Stimulated activated CD8-positive, alpha-beta memory T cell treated with anti-CD3 and anti-CD28 coated beads, Interleukin-2, amount 100 ng/mL, for 48 hours (primary cell): ENCODE measurements at places on chromosomes 4 and X.

DNA sequence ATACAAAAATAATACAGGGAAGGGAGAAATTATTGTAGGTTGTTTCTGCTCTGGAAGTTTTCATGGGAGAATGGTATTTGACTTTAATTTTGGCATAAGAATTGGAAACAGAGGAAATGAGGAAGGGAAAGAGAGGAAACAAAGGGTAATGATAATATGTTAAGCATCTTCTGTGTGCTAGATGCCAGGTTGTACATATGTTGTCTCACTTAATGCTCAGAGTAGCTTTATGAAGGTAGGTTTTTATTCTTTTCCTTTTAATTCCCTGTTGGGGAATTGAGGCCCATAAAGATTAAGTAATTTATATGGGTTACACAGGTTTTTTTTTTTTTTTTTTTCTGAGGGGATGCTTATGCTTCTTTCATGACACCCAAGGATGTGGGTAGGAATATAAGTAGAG, 19.2 kb downstream of the BLTP1 start:
- DNase-seq, result no peak

DNA sequence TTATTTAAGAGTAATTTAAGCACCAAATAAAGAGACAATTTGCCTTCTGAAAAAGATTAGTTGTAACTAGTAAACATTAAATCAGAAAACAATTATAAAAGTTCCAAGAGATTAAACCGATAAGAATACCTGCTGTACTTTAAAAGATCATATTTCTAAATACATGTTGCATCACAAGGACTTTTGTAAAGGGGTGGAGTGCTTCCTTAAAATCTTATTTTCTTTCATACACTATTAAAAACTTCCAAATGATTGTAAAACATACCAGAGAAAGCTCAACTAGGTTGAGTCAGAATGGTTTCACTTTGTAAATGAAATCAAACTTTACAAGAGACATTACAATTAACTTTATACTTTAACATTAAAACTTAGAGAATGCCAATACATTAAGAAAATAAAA, 41.8 kb downstream of the ACSL4 start:
- no peak for DNase-seq

- no peak for DNase-seq
These were observed 32.1 kb upstream of the RAPGEF2 start for GRCh38 chr4:159070742-159071141.

- no peak for DNase-seq
These were observed 1222.0 kb upstream of the PRKX start for GRCh38 chrX:4935401-4935800.

DNA sequence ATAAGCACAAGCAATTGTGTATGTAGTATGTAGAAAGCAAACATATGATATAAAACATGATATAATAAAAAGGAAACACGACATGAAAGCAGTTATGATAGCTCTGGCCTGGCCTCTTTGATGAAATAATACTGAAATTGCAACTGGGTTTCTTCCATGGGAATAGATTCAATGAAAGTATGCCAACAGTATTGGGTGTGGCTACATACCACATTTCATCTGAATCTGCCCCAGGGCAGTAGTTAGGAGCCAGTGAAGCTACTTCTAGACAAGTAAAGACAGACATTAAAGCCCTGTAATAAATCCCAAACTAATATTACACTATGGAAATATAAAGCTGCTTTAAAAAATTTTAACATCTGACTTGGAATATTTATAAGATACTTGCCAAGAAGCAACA, 207.3 kb downstream of the FBXW7 start:
- no peak for DNase-seq

DNA sequence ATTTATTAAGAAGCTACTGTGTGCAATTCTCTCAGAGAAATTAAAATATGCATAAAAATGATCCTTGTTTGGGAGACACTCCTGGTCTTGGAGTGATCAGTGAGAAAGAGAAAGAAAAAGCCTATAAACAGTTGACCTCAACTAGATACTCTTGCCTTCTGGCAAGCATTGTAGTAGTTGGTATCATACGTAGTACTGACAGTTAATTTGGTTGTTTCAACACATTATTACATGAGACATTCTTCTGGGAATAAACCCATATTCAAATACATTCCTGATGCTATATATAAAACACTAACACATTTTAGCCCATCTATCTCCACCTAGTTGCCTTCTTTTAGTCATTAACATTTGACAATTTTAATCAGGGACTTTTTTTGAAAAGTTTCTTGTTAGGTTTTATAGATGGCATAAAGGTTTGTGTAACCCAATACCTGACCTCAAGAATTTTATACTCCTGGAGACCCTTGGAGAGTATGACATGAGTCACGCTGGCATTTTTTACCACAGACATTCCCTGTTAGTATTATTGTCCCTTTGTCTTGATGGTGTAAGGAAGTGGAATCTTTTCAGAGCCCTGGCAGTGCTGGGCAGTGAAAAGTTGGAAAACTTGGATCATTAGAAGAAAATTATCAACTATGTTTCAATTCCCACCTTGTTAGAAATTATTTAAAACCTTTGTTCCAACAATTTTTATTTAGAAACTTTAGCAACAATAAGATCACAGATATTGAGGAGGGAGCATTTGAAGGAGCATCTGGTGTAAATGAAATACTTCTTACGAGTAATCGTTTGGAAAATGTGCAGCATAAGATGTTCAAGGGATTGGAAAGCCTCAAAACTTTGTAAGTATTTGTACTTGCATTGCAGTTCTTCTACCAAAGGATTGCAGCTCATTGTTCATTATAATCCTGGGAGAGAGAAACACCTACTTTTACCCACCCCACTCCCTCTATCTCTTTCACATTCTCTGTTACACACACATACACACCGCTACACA, 167.1 kb upstream of the PACRGL start:
- DNase-seq, result no peak

- no peak for DNase-seq
These were observed 28.3 kb downstream of the TXLNG start for GRCh38 chrX:16814597-16814996.

GRCh38 chrX:103554687-103555424, 30.5 kb upstream of the TCEAL4 start:
- DNase-seq, result peak; percentile 35

GRCh38 chr4:148776941-148777340, 334.7 kb upstream of the NR3C2 start:
- no peak for DNase-seq

- DNase-seq, result no peak
These were observed 8.1 kb downstream of the ACSL1 start for GRCh38 chr4:184817494-184818215.

- no peak for DNase-seq
These were observed 69.8 kb downstream of the TMEM131L start for GRCh38 chr4:153535772-153536513.

DNA sequence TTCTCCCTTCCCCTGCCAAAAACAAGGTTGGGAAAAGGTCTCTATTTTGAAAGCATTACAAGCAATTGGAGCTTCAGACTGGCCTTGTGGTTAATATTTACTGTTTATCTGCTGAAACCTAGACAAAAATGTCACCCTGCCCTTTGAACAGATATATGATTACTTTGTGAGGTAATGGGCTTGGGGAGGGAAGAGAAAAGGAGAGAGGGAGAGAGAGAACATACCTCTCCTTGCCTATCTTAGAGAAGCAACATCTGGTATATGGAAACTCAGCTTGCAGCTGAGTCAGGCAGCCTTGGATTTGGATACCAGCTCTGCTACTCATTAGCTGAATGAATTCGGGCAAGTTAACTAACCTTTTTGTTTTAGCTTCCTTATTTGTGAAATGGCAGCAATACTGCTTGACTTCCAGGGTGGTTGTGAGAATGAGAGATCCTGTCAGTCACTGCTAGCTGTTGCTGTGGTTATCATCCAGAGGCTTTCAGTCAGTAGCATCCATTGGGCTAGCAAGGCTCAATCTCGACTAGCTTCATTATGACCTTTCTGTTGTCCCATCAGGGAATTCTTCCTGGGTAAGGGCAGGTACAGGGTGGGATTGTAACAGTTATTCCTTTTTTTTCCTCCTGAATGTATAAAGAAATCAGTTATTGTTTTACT, 41.1 kb downstream of the ZFX start:
- no peak for DNase-seq

GRCh38 chr4:91829531-91829930, 474.2 kb upstream of the GRID2 start:
- no peak for DNase-seq

GRCh38 chr4:104971462-104971861, 175.2 kb upstream of the TET2 start:
- no peak for DNase-seq

DNA sequence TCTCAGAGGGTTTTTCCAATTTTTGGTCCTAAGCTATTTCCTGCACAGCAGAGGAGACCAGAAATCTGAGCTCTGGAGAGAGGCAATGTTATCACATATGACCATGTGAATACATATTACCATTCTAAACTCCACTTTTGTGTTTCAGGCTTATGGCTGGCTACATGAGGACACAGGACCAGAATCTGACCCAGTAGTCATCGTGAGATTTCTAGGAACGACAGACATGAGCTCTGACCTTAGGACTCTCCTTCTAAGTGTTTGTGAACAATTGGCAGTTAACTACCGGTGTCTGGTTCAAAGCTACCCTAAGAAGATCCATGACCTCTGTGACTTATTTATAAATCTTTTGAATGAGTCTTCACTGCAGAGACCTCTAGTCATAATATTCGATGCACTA, 198.6 kb downstream of the NWD2 start:
- DNase-seq, result no peak

DNA sequence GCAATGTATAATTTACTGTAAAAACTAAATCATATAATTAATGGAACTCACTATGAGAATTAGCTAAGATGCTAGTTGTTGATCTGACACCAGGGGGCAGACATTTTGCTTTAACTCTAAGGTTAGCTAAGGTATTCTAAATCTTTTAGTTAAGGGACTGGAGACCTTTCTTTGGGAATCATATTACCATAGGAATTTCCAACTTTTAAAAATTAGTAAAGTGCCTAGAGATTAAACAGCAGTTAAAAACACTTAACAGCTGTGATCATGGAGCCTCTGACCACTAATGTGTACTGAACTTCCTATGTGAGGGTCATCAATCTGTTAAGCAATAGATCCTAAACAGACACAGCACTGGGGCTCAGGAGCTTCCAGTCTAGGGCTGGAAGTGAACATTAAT, 226.6 kb downstream of the NSUN7 start:
- DNase-seq, result no peak

DNA sequence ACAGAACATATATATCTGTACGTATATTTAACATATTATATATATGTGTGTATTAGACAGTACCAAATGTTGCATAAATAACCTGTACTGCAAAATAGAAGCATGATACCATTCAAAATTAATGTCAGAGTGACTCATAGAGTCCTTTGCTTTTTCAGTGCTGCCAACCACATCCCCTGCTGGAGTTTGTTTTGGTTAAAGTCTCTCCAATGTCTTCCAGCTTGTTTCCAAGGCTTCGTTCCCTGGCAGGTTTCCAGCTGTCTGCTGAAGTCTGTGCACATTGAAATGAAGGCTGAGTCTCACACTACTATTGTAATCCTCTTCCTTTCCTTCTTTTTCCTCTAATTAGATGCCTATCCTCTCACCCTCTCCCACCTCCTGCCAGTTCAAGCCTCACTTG, 14.9 kb downstream of the NRK start:
- DNase-seq, result no peak

GRCh38 chr4:83083925-83084475, 30.5 kb downstream of the PLAC8 start:
- no peak for DNase-seq

- no peak for DNase-seq
These were observed 3.0 kb downstream of the ABCE1 start for GRCh38 chr4:145101091-145101490.

DNA sequence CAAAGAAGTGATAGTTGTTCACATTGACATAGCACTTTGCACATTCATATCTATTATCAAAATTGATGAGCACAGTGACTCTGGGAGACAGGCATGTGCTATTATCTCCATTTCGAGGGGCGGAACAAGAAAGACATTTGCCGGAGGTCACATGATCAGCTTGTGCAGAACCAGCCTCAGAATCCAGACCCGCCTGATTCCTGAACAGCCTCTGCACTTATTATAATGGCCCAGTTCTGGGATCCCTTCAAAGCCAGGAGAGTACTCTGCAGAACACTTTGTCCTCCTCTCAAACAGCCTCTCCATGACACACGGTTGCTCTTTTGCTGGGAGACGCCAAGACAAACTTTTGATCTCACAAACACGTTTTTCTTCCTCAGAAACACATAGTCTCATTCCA, 48.4 kb downstream of the RWDD4 start:
- DNase-seq, result no peak

- no peak for DNase-seq
These were observed 5.7 kb upstream of the ZNF330 start for GRCh38 chr4:141215030-141215429.

DNA sequence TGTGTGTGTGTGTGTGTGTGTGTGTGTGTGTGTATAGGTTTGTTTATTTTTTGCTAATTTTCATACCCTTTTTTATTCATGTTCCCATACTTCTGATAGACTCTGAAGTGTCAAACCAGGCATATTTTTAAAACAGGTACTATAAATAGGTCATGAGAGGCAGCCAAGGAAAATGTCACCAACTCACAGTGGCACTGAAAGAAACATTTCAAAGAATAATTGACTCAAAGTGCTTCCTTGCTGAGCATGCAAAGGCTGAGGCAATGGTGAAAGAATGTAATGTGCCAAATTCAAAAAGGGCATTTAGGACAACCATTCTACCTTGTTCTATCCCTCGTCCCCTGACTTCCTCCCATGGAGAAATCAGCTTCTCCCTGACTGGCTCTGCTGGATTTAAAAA, 95.5 kb downstream of the EIF4E start:
- DNase-seq, result no peak

DNA sequence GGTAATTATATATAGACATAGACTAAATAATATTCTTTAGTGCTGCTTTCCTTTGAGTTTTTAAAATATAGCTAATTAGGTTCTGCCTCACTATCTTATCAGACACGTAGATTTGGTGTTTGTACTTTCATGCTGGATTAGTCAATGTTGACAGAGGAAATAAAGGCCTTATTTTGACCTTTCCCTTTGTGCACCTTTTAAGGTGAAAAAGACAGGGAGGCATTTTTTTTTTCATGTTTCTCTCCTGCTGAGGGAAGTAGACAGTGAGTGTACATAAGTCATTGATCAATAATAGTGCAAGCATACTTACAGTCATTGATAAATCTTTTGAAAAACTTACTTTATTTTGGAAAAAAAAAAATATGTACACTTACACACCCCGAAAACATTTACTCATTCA, 467.8 kb downstream of the GRXCR1 start:
- DNase-seq, result no peak
